ENCODE measurements at places on chromosomes 4 and X.

DNA sequence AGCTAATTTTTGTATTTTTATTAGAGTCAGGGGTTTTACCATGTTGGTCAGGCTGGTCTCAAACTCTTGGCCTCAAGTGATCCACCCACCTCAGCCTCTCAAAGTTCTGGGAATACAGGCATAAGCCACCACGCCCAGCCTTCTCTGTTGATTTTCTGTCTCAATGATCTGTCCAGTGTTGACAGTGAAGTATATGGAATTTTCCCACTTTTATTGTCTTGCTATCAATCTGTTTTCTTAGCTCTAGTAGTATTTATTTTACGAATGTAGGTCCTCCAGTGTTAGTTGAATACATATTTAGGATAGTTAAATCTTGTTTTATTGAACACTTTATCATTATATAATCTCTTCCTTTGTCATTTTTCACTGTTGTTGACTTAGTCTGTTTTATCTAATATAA lies 1603.9 kb downstream of the ADGRL3 start:
- no peak for DNase-seq

- DNase-seq = no peak
These were observed 126.0 kb downstream of the TENM3 start for GRCh38 chr4:182369211-182369610.

GRCh38 chrX:117835034-117835433 lies 281.6 kb downstream of the KLHL13 start:
- DNase-seq = no peak

DNA sequence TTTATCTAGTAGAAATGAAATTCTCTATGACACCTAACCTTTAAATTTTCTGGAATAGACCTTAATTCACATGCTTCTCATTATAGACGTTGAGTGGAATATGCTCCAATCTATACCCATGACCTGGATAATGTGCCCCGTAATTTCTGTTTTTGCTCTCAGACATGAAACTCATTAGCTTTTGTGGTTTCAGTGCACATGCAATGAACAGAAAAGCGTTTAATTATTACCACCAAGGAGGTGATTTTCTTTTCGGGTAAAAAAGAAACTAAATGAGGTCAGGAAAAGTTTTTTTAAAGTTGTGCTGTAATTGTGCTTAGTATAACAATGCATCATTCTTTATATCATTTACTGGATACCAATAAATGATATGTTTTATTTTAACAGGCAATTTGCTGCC lies 1703.9 kb upstream of the TENM3 start:
- DNase-seq = no peak

GRCh38 chr4:90293320-90293719 lies 166.1 kb downstream of the CCSER1 start:
- no peak for DNase-seq

- no peak for DNase-seq
These were observed 159.8 kb downstream of the FAM13A start for GRCh38 chr4:88897180-88897579.

DNA sequence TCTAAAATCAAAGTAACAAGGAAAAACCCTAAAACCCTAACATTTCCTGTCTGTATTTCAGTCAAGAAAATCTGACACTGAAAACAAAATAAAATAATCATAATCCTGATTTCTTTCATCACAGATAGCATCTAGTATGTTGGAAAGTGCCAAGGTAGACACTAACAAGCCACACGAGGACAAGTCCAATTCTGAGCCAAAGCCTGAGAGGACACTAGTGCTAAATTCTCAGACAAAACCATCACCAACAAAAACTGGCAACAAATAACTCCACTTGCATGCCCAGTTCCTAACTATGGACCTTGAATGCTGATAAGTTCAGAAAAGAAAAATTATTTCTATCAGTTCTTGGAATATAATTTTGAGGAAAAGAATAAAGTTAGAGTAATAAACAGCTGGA lies 113.7 kb downstream of the MANBA start:
- DNase-seq = no peak

- DNase-seq = no peak
These were observed 75.0 kb upstream of the FAM9C start for GRCh38 chrX:13119386-13119785.

GRCh38 chr4:3332498-3332897 lies 39.7 kb downstream of the RGS12 start:
- no peak for DNase-seq

DNA sequence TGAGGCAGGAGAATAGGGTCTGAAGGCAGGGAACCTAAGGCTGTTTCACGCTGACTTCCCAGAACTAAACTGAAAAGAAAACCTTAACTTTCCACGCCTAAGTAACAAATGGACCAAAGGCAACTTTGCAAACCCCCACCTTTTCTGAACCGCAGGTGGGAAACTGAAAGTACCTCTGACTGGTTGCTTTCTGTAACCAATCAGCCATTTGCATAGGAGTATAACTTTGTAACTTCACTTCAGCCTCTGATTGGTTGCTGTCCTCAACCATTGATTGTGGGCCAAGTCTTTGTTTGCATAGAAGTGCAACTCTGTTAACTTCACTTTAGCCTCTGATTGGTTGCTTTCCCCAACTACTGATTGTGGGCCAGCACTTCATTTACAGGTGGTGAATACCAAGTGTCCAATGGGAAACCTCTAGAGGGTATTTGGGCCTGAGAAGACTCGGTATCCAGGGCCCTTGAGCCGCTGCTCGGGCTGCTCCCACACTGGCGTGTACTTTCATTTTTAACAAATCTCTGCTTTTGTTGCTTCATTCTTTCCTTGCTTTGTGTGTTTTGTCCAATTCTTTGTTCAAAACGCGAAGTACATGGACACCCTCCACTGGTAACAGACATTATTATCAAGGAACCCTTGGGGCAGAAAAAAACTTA lies 121.6 kb upstream of the CBR4 start:
- DNase-seq = no peak

GRCh38 chr4:64584981-64585557 lies 175.8 kb upstream of the TECRL start:
- DNase-seq = no peak

GRCh38 chr4:40020221-40020620 lies 36.4 kb upstream of the N4BP2 start:
- no peak for DNase-seq

DNA sequence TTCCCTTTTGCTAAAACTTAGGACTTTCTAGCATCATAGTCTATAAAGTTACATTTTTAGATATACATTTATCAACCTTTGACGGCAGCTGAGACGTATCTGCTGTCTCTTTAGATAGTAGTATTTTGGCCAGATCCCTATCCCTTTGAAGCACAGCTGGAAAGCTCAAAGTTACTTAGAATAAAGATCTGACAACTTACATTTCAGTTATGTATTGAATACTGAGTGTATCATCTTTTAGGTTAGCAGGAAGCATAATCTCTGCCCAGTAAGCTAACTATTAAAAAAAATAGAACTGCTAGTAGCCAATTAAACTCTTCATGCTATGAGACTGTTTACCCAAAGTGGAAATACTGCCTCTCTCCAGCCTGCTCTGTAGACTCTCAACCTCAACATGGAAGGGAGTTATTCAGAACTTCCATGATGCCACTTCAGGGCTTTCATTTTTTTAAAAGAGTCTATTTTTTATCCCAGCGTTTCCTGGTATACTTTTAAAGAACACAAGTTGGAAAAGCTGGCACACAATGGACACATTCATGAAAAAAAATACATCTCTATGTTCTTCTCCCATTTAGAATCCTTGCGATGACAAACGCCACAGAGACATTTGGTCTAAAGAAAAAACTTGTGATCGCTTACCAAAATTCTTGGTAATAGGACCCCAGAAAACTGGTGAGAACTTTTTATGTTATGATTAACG lies 126.3 kb downstream of the PRSS12 start:
- DNase-seq = no peak

- DNase-seq = no peak
These were observed 286.5 kb downstream of the EPHA5 start for GRCh38 chr4:65383589-65384305.

DNA sequence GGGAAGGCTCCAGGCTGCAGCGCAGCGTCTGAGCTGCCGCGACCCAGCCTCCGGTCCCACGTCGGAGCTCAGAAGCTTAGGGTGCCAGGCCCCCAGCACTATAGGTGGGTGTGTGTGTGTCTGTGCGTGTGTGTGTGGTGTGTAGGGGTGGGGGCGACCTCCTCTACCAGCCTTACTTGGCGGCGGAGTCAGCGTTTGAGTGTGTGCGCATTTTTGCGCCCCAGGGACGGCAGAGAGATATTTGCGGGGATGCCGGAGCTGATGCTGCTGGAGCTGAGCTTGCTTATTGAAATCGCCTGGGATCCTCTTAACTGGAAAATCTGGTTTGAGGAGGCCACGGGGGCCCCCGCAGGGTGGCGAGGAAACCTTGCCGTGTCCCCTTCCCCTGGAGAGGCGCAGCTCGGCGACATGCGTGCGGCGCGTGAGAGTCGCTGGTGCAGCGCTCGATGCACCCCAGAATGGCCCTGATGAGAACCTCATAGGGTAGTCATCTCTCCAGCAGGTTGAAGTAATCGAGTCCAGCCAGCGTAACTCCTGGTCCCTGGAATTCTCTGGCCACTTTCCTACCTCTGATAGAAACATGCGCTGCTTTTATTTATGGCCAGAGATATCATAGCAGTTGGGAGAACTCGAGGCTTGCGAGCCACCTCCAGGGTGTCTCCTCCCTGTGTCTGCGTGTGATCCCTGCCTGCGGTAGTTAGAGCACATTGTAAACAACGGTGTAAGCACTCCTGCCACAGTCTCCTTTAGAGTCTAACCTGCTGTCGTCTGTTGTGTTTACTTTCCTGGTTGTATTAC lies 2.7 kb downstream of the ADGRL3 start:
- no peak for DNase-seq

GRCh38 chr4:154399259-154399974 lies 92.2 kb downstream of the DCHS2 start:
- no peak for DNase-seq

DNA sequence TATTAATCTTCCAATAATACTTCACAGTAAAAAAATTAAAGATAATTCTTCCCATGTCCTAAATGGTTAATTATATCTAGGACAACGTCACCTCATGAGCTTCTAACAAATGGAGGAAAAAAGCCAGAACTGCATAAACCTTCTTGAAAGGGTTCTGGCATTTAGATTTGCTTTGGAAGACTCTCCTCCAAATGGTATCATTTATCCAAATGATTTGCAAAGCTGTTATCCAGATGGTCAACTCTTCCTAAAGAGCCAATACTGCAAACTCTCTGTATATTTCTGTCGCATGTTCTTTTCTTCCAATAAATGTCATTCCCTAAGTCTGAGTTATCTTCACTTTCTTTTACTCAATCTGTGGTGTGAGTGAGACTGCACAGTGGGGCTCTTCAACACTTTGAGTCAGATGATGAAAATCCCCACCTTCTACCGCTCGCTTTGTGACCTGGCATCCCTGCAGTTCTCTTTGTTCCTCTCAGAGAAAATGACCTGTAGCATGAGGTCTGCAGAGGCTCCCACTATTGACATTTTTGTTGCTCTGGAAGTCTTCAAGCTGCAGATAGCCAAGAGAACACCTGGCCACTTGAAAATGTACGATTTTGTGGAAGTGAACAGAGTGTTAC lies 52.9 kb downstream of the TMEM150C start:
- no peak for DNase-seq

GRCh38 chr4:111943796-111944203 lies 201.5 kb upstream of the FAM241A start:
- no peak for DNase-seq
